Activated T-helper 1 cell treated with Interleukin-2 at 50 U/mL for 16 hours (primary cell): ENCODE measurements at places on chromosomes 12 and 14.

DNA sequence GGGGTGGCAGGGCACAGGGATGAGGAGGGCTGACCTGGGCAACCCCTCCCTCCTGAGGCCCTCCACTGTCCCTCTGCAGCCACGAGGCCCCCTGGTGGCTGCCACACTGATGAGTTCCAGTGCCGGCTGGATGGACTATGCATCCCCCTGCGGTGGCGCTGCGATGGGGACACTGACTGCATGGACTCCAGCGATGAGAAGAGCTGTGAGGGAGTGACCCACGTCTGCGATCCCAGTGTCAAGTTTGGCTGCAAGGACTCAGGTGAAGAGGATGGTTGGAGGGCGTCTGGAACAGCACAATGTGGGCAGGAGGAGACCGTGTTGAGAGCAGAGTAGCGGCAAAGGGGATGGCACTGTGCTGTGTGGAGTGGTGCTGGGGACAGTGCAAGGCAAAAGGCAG, 25.7 kb upstream of the LRP1-AS start:
- DNase-seq, result no peak

- no peak for DNase-seq
Observed at GRCh38 chr12:130335517-130336392, 1.9 kb upstream of the PIWIL1 start.

DNA sequence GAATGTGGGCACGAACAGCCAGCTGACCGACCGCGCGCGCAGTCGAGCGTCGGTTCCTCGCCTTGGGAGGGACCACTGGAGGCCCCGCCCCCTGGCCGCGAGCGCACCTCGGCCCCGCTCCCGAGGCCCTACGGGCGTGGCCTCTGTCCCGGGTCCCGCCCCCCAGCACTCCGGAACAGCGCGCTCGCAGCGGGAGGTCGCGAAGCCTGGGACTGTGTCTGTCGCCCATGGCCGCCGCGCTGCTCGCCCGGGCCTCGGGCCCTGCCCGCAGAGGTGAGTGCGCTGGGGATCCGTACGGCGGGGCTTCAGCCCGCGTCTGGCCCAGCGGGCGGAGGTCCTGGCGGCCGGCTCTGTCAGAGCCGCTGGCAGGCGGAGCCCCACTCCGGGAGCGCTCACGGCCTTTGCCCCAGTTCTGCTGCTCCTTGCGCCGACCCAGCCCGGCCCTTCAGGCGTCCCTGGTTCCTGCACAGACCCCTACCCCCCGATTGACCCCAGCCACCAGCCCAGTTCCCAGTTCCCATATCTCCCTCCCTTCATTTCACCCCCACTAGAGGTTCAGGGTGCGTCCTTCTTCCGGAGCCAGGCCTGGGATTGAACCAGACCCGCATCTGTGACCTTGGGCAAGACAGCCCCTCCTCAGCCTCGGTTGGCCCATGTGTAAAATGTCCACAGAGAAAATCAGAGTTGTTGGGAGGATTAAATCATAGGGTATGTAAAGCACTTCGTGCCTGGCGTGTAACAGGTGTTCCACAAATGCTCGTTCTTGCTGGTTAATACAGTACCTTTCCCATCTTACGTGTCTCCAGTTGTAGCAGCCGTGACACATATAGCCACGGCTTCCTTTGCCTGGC, at the start of gene ACADS:
TSS of gene ACADS (plus strand) at position 168 of the 851 bp plus-strand sequence. CDS start at position 228, 60 bp downstream.
- DNase-seq, result peak; percentile 80

DNA sequence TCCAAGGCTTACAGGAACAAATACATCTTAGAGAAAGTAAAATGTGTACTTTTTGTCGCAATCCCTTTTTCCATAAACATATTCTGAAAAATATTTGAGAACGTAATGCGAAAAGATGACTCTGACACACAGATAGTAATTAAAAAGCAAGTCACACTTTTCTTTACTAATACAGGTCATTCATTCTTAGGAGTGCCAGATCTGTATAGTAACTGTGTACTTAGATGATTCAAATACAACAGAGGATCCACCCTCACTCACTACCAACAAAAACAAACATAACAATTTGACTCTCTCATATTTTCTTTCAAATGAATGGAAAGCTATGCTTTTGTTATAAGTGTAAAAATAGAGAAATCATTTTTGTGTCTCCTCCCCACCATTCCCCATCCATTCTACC, 795.4 kb downstream of the SLC6A15 start:
- DNase-seq, result no peak

- no peak for DNase-seq
Observed at GRCh38 chr12:68739891-68740290, 6.1 kb upstream of the SLC35E3 start.

- DNase-seq, result no peak
Observed at GRCh38 chr14:33414041-33414440, 475.4 kb downstream of the NPAS3 start.

GRCh38 chr12:123029550-123029949, 49.1 kb downstream of the ARL6IP4 start:
- no peak for DNase-seq

DNA sequence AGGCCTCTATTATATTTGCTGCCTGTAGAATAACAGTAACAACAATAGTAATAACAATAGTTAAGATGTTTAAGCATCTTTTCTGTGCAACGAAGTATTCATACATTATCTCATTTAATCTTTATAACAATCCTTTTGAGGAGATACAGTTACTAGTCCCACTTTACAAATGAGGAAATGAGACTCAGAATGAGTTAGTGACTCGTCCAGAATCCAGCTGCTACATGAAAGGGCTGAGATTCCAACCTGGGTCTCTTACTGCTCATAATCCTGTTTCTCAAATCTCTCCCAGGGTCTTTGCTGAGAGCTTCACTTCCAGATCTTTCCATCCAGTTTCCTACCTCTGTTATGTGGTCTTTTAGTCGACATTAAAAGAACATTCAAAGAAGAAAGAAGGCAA, 173.7 kb upstream of the TMPO start:
- DNase-seq, result no peak

DNA sequence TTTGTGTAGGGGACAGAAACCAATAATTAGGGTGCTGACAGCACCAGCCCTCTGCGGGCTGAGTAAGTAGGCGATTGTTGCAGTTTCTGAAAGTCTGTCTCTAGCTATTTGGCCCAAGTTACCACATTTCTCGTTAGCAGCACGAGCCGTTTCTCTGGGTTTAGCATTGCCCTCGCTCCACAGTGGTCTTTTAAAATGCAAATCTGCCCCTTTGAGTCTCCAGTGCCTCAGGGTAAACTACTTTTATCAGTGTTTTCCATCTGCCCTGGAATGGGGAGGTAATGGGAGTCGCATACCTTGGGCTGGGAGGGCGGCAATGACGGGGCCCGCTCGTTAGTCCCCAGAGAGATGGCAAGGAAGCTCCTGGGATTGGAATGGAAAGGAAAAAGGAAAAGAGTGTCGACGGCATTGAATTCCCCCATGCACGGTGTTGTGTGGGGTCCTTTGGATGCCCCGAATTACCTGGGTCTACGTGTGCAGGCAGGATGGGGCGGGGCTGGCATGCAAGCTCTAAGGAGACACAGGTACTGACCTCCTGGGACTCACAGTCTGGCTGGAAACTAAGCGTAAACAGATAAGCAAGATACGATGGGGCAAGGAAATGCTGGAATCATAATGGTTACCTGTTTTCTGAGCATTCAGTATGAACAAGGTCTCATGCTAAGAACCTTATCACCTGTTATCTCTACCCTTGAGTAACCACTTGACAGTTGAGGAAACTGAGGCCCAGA, 131.8 kb upstream of the MAP1LC3B2 start:
- no peak for DNase-seq

DNA sequence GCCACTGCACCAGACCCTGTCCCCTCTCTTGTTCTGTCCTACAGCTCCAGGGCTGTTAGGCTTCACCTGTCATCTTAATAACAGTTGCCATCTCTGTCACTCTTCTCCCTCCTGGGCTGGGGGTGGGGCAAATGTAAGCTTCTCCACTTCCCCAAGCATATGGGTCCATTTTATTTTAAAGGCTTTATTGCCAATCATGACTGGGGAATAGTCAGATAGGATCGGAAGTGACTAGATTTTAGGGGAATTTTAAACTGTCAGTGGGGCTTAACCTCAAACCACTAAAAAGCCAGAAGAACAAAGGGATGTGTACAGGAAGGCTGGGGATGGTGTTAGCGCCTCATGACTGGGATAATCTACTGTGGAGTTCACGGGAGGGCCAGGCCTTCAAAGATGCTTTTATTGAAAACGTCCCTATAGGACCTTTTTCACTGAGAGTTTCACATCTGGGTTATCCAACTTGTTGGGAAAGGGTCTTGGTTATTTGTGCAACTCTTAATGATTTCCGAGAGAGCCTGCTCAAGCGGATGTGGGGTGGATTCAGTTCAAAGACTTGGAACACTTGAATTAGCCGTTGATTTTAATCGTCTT, 41.6 kb downstream of the CHST11 start:
- no peak for DNase-seq

GRCh38 chr12:65791400-65791799, 32.9 kb upstream of the HMGA2 start:
- DNase-seq, result no peak

DNA sequence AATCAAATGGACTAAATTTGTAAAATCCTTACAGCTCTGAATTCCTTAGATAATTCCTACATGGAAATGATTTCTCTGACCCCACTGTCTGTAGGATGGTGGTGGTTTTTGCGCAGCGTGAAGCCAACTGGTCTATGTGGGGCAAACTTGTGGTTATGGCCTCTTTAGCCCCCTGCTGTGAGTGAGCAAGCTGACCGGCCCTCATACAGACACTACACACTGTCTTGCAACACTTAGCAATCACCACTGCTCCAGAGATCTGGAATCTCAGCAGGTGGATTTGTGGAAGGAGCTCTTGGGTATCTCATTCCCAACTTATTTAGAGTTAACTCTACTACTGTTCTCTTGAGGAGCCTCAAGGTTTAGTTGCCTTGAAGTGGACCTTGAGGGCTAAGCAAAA, 70.2 kb downstream of the SCN8A start:
- DNase-seq, result no peak

- DNase-seq, result no peak
Observed at GRCh38 chr12:59874781-59875180, 279.0 kb downstream of the SLC16A7 start.

DNA sequence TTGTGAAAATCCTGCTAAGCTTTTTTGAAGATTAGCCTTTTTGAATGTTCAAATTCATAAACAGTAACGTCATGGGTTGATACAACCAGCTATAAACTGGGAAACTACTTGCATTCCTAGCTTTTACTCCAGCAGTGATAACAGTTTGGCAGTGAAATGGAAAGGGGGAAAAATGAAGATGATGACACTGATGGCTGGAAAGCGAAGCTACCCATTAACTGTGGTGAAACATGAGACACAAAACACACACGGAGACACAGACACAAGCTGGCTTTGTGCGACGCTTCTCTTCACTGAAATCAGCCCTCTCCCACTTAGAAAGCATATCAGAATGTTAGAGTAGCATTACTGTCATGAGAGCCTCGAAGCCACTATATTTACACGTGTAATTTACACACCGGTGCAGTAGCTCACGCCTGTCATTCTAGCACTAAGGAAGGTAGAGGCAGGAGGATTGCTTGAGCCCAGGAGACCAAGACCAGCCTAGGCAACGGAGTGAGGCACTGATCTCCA, 15.7 kb downstream of the VPS37B start:
- DNase-seq, result no peak

- DNase-seq, result no peak
Observed at GRCh38 chr12:100401660-100402059, 44.8 kb downstream of the SLC17A8 start.

DNA sequence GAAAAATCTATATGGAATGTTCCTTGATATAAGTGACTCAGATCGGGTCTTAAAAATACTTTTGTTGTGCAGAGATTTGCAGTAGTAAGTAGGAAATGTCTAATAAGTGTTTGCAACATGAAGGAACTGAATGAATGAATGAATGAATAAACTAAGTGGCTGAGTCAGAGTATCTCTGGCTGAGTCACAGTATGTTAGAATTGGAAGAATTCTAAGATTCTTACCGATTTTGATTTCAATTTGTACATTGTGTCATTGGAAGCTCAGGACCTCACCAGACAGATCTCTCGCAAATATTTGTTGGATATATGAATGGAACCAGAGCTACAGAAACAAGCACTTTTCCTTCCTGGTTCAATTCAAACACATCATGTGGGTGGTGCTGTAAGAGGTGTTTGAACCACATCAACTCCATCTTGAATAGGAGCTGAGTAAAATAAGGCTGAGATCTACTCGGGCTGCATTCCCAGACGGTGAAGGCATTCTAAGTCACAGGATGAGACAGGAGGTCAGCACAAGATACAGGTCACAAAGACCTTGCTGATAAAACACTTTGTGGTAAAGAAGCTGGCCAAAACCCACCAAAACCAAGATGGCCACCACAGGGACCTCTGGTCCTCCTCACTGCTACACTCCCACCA, 123.9 kb upstream of the FOXN3 start:
- DNase-seq, result no peak

- DNase-seq, result no peak
Observed at GRCh38 chr12:13036881-13037280, 7.3 kb upstream of the FAM234B start.

GRCh38 chr12:77995436-77996167, 164.9 kb downstream of the NAV3 start:
- DNase-seq, result no peak

GRCh38 chr12:108204117-108204987, 75.3 kb downstream of the WSCD2 start:
- DNase-seq, result no peak

- peak; percentile 75 for DNase-seq
Observed at GRCh38 chr12:54216797-54217661, 28.2 kb upstream of the SMUG1 start.

- DNase-seq, result no peak
Observed at GRCh38 chr12:58645946-58646345, 274.4 kb downstream of the LRIG3 start.

DNA sequence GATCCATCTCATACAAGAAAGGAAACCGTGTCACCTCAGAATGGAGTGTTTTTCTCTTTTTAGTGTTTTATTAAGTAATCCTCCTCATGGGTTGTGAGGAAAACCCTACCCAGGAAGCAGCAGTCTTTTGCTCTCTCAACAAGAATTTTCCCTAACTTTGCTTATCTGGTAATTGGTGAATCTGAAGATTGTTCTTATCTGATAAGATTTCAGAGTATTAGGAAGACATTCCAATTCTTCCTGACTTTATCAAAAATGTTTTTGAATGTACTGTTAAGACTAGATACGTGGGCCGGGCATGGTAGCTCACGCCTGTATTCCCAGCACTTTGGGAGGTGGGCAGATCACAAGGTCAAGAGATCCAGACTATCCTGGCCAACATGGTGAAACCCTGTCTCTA, 86.0 kb downstream of the PHLDA1 start:
- no peak for DNase-seq

- no peak for DNase-seq
Observed at GRCh38 chr14:104086661-104087461, 1.4 kb downstream of the ASPG start.

GRCh38 chr12:1518591-1519516, 75.5 kb downstream of the FBXL14 start:
- no peak for DNase-seq

- no peak for DNase-seq
Observed at GRCh38 chr14:102255401-102256190, 49.4 kb downstream of the MOK start.
